ENCODE measurements at places on chromosomes 7 and 10. TPM values are rescaled to one million over a fixed set of nuclear protein-coding genes. Genes with fewer than 3 reads are reported as not detected.
A peak's percentile ranks its signal among the peaks of the same experiment; 100 is the strongest.

- no peaks in the 10 kb centered on the region for H3K27me3 ChIP-seq
- no peaks in the 10 kb centered on the region for H3K36me3 ChIP-seq
- H3K4me3 ChIP-seq, result no peak overlapping the region
- no peak for DNase-seq
- peaks cover 17% of the 10 kb centered on the region for H3K4me1 ChIP-seq
- H3K27ac ChIP-seq, result no peak overlapping the region
Measured at GRCh38 chr10:121084016-121084674, 233.0 kb downstream of the WDR11 start.

Gene NOS3
- total RNA-seq, result 15.1 TPM

Gene PRKAR2B
- 10.3 TPM for total RNA-seq

GRCh38 chr10:104277785-104278184 is 8.8 kb downstream of the GSTO2 start:
- DNase-seq, result no peak
- no peak overlapping the region for H3K4me3 ChIP-seq
- H3K4me1 ChIP-seq, result no peaks in the 10 kb centered on the region
- H3K27ac ChIP-seq, result no peak overlapping the region
- H3K27me3 ChIP-seq, result peaks cover 8% of the 10 kb centered on the region

Gene TMEM140
- total RNA-seq, result 39.3 TPM

GRCh38 chr7:28942168-28942567 is 16.0 kb downstream of the TRIL start:
- H3K4me1 ChIP-seq, result no peaks in the 10 kb centered on the region
- no peaks in the 10 kb centered on the region for H3K27me3 ChIP-seq
- no peaks in the 10 kb centered on the region for H3K36me3 ChIP-seq
- H3K27ac ChIP-seq, result no peak overlapping the region
- no peak overlapping the region for H3K4me3 ChIP-seq
- DNase-seq, result no peak

GRCh38 chr7:28774261-28774988 is 183.7 kb downstream of the TRIL start:
- no peak overlapping the region for H3K27ac ChIP-seq
- no peak for DNase-seq
- H3K27me3 ChIP-seq, result no peaks in the 10 kb centered on the region
- H3K4me3 ChIP-seq, result no peak overlapping the region
- no peaks in the 10 kb centered on the region for H3K4me1 ChIP-seq

Gene LRIT1
- not detected for total RNA-seq

GRCh38 chr7:1049006-1049741 is 4.8 kb downstream of the GPR146 start:
- no peak for DNase-seq
- peaks cover 96% of the 10 kb centered on the region for H3K4me1 ChIP-seq
- no peaks in the 10 kb centered on the region for H3K27me3 ChIP-seq
- peak overlapping the region; percentile 64 for H3K27ac ChIP-seq

GRCh38 chr10:96390460-96390864 is 31.7 kb upstream of the OPALIN start:
- DNase-seq, result no peak
- H3K4me3 ChIP-seq, result no peak overlapping the region
- H3K27ac ChIP-seq, result no peak overlapping the region
- H3K4me1 ChIP-seq, result no peaks in the 10 kb centered on the region
- no peaks in the 10 kb centered on the region for H3K36me3 ChIP-seq

GRCh38 chr10:26407406-26407969 is 30.7 kb upstream of the APBB1IP start:
- no peaks in the 10 kb centered on the region for H3K27me3 ChIP-seq
- no peak for DNase-seq
- H3K4me1 ChIP-seq, result no peaks in the 10 kb centered on the region
- no peak overlapping the region for H3K4me3 ChIP-seq
- no peaks in the 10 kb centered on the region for H3K36me3 ChIP-seq

Gene LRRN3
- 6.1 TPM for total RNA-seq

Measured in lower lobe of right lung (tissue), 2 donors.